ENCODE measurements at places on chromosomes 1 and 21.

DNA sequence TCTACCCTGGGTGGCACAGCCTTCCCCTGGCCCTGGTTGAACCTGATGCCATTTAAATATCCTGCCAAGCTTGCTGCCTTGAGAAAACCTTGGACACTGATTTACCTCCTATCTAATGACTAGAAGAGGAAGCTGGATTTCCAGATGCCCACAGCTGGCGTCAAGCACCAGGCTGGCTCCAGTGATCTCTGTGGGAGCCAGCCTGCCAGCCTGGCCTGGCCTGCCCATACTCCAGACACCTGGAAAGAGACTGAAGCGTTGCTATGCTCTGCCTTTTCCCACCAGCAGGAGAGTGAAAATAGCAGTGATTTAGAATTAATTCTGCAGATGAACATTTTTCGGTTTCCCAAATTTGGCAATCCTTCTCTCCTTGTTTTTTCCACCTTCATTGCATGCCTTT lies 11.5 kb upstream of the EIF4G3 start:
- no peak for DNase-seq

- no peak for DNase-seq
These were observed 694 bp downstream of the ZBTB7B start for GRCh38 chr1:155003227-155003765.

- no peak for DNase-seq
These were observed 611.1 kb downstream of the AJAP1 start for GRCh38 chr1:5265438-5266075.

DNA sequence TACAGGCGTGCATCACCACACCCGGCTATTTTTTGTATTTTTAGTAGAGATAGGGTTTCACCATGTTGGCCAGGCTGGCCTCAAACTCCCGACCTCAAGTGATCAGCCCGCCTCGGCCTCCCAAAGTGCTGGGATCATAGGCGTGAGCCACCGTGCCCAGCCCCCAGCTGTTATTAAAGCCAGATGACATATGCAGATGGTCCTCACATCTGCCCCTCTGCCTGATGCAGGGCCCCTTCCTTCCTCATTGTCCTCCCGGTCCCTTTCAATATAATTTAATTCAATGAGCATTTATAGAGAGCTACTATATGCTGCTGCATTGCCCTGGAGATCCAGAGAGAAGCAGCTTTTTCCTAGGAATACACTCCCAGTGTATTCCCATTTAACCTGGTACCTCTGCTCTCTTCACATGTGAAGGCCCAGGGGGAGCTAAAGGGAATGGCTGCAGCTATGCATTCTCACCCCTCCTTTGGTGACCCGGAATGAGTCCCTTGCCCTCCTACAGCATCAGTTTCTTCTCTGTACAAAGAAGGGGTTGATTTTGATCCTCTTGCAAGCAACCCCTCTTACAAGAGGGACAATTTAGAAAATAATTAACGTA lies 55.6 kb downstream of the L1TD1 start:
- no peak for DNase-seq

DNA sequence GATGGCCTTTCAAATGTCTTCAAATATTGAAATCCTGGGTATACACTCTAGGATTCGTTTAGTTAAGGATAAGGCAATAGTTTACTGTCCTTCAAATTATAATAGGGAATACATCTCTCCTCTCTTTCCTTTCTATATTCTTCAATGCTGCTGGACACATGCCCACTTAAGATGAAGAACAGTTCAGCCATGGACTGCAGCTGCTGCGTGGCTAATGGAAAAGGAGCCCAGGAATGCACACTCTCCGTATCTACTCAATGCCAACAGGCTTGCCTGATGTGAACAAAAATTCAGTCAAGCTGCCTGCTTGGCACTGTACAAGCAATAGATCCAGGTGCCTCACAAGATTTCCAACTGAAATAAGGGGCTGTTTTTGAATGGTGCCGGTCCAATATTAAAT lies 321.2 kb upstream of the LYPLAL1 start:
- DNase-seq, result no peak

DNA sequence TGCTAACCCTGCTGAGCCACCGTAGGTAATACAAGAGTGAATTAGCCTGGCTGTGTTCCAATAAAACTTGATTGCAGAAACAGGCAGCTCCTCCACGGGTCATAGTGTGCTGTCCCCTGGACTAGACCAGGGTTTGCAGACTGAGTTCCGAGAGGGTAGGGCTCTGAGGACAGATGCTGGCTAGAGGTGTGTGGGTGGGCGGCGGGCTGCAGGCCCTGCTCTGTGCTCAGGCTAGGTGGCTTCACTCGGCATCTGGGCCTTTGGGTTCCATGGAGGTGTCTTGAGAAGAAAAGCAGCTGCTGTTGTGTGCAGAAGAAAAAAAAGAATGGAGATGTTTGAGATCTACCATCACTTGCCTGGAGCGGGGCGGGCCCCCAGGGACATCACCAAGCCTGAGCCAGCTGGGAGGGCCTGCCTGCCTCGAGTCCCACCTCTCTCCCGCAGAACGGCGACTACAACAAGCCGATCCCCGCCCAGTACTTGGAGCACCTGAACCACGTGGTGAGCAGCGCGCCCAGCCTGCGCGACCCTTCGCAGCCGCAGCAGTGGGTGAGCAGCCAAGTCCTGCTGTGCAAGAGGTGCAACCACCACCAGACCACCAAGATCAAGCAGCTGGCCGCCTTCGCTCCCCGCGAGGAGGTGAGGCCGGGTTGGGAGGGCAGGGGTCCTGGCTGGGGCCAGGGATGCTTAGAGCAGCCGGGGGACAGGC lies 7.9 kb downstream of the TMEM201 start:
- no peak for DNase-seq

DNA sequence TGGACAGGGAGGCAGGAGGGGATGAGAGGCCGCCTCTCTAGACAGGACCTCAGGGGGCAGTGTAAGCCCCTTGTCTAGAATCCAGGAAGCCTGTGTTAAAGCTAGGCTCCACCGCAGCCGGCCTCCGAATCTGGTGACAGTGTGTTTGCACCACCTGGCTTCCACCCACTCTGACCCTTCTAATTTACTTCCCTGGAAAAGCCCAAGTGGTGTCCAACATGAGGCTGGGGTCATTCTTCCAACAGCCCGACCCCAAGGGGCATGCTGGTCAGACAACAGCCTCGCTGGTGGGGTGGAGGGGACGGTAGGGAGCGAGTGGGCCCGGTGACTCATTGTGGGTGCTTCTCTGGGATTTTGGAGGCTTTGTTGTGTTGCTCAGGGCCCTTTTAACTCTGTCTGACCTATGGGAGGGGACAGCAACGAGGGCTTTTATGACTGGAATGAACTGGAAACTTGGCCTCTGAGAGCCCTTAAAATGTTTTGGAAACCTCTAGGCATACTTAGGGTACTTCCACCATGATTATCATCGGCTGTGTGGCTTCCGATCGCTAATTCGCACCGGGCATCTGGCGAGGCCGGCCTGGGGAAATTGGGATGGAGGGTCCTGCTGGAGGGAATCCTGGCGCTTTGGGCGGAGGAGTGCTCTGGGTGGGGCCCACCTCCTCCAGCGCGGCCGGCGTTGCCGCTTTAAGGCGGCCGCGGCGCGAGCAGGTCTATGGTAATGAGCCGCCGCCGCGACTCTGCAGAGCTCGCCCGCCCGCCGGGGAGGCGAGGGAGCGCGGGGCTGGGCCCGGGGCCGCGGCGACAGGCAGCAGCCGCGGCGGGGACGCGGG lies at the start of gene CELSR2:
TSS of gene CELSR2 (plus strand) at position 743 of the 833 bp plus-strand sequence. CDS start 541 bp downstream, outside the sequence.
- no peak for DNase-seq

DNA sequence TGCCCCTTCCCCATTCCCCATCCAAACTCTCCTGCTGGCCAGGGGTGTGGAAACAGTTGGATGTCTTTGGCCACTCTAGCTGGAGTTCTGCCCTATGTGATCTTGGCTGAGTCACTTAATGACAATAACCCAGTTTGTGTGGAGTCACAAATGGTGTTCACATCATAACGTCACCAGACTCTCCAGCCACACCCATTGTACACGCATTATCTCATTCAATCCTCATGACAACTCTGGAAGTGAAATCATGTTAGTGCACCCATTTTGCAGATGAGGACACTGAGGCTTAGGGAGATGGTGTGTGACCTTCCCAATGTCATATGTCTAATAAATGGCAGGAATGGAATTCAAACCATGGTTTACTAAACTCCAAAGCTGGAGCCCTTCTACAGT lies 1.2 kb upstream of the CDA start:
- DNase-seq, result no peak

GRCh38 chr1:99672530-99673213 lies 26.8 kb downstream of the PALMD start:
- DNase-seq, result no peak

- DNase-seq, result no peak
These were observed 68.7 kb upstream of the LRIF1 start for GRCh38 chr1:111032295-111032897.

Measured in NCI-H187 treated with DMSO at 0.1 percent for 48 hours (cell line).